ENCODE measurements at places on chromosomes 2 and 18. TPM values are rescaled to one million over a fixed set of nuclear protein-coding genes. Genes with fewer than 3 reads are reported as not detected.

The VWC2L gene
- not detected for total RNA-seq

- no peak for DNase-seq
These were observed 216.0 kb downstream of the ACKR3 start for GRCh38 chr2:236785611-236786057.

DNA sequence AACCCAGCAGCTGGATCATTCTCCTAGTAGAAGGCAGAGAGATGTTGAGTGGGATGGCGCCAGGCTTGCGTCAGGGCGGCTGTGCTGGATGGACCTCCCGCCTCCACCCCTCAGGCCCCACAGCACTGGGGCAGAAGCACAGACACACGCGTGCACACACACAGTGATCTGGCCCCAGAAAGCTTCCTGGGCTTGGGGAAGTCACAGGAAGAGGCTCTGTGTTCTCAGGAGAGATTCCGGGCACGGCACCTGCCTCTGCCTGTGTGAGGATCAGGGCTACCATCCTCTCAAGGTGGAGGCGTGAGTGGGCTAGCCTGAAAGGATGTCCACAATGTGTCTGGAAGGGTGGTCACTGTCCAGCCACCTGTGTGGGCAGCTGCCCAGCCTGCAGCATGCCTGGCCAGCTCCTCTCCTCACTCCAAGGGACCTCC is 229.8 kb upstream of the HS6ST1 start:
- DNase-seq, result no peak

The ANKRD36 gene
- 27.0 TPM for total RNA-seq

- DNase-seq, result no peak
These were observed 444.9 kb downstream of the ARHGAP15 start for GRCh38 chr2:143574069-143574468.

The ARL5A gene
- 79.9 TPM for total RNA-seq

DNA sequence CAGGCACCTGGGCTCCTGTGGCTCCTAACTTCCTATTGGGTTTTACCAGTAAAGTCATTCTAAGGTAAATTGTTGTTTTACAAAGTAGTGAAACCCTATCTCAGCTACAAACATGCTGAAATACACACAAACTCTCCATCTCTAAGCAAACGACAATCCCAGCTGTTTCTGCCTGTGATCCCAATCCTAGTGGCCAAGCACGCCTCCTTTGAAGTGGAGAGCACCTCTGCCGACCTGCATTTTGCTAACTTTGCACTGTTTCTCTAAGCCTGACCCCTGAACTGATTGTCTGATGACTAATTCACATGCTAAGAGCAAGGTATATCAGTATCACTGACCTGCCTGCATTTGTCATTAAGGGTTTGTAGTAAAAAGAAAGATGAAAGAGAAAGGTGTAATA is 124.3 kb downstream of the PAX3 start:
- no peak for DNase-seq

The LHCGR gene
- not detected for total RNA-seq

- no peak for DNase-seq
These were observed 788 bp downstream of the ARMC9 start for GRCh38 chr2:231199219-231199618.

Data from activated CD8-positive, alpha-beta T cell treated with anti-CD3 and anti-CD28 coated beads for 36 hours (primary cell).